ENCODE measurements at places on chromosomes 1 and 21.
A peak's percentile ranks its signal among the peaks of the same experiment; 100 is the strongest.

GRCh38 chr1:117001254-117001927 is at the start of gene CD101:
TSS of gene CD101 (plus strand) at chr1:117001760. CDS start at chr1:117001818, 58 bp downstream.
- DNase-seq, result no peak

DNA sequence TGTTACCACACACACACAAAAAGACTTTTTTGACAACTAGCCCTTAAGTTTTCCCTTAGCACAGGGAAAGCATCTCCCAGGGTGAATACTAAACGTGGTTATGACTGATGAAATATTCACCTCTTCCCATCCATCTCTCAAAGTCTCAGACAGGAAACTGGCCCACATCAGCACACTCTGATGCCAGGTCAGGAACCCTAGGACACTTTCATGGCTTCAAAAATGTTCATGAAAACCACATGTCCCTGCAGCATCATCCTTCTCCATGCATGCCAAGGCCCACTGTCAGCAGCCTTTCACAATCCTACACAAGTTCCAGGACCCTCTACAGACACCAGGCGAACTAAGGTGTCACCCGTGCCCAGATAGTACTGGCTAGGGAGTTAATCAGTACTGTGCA is 68.7 kb downstream of the DNTTIP2 start:
- no peak for DNase-seq

- DNase-seq, result no peak
Measured at GRCh38 chr1:201384406-201384782, 6.9 kb upstream of the TNNT2 start.

- no peak for DNase-seq
Measured at GRCh38 chr1:177185209-177185608, 14.5 kb downstream of the BRINP2 start.

DNA sequence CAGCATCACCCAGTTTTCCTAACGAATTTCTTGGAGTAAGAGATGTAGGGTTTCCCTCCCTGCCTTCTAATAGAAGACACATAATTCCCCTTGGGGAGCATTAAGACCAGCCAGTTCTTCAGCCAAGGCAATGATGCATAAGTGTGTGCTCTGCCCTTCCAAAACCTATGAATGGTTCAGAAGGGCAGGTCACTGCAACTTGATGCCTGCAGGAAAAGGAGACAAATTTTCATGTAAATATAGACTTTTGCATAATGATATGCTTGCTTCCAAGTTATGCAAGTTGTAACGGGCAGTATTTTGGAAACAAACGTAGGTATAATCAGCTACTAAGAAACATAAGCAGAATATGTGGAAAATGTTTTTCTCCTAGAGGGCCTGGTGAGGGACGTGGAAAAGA is 31.6 kb downstream of the PTGS2 start:
- DNase-seq, result no peak

DNA sequence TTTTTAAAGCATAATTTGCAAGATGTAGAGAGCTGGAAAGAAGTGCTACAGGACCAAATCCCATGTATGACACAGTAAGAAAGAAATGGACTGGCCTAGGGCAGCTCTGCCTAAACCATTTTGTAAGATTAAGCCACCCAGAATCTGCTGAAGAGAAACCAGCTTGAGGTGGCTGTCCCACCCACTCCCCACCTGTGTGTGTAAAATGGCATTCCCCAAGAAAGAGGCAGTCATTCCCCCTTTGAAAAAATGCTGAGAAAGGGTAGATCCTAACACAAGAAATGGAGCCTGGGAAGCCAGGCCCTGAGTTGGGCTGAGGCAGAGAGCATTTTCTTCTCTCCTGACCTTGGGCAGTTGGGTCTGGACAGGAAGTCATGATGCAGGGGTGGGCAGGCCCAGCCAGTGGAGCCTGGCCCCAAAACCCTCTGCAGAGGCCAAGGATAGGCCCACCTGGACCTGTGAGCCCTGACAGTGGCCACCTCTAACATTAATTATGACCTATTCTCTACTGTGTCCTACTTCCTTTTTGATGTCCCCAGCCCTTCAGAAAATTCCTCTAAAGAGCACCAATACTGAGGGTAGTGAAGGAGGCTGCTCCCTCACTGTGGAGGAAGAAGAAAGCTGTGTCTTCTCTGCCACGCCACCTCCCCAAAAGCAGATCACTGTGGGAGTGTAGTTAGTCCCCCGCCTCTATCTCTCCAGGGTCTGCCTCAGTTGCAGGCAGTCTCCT is 94.0 kb downstream of the EDEM3 start:
- no peak for DNase-seq

- no peak for DNase-seq
Measured at GRCh38 chr21:33015096-33015495, 10.6 kb upstream of the OLIG2 start.

GRCh38 chr1:71693581-71693980 is 588.8 kb downstream of the NEGR1 start:
- DNase-seq, result no peak

GRCh38 chr21:37101384-37101783 is 28.3 kb downstream of the TTC3 start:
- DNase-seq, result no peak

DNA sequence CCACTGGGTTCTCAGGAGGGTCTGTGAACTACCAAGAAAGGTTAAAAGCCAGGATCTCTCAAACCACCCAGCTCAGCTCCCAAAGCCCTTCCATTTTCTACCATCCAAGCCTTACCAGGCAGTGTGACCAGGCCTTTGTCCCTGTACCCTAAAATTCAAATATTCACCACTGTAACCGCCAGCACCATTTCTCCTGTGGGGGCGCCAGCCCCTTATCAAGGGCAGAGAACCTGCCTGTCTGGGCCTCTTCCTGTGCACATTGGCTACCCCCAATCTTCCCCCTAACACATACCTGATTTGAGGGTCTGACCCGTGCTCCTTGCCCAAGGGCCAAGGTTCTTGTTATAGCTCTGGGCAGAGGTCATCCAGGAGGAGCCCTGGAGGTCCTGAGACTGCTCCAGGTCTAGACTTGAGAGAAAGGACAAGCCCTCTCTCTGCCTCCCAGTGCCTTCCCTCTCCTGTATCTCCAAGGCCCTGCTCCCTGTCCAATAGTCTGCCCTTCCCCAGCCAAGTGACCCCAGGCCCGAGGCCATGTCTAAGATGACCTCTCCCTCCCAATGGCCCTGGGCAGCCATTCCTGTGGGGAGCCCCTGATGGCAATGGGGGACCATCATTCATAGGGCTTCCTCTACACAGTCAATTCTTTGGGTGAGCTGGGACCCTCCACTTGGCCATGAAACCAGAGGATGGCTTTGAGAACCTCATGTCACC is 78.5 kb downstream of the FHAD1 start:
- no peak for DNase-seq

- peak; percentile 87 for DNase-seq
Measured at GRCh38 chr1:26336477-26337205, 17.3 kb downstream of the CRYBG2 start.

GRCh38 chr1:183186841-183187240 is 777 bp downstream of the LAMC2 start:
- DNase-seq, result no peak

DNA sequence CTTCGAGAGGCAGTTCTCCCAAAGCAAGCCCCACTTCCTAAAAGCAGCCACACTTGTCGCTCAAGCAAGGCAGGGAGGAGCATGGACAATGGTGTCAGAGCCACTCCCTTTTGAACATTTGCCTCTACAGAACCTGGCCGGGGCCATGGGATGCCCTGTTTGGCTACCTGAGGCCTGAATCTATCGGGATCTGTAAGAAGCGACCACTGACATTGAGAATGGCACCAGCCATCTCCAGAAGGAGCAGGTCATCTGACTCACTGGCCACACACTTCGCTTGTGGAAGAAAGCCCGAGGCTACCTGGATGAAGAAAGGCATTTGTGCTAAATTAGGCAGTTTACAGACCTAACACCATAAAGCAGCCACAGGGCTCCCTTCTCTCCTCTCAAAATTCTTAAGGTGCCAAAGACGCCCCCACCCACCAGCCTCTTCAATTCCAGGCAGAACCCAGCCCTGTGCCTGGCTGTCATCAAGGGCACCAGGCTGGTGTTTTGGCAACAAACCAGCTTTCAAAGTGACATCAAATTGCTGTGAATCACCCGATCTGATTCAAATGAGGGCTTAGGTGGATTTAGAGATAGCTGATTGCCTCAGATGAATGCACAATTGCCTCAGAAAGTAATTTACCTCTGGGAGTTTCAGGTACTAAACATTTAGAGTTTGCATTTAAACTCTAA is 104.8 kb downstream of the ETS2 start:
- no peak for DNase-seq

DNA sequence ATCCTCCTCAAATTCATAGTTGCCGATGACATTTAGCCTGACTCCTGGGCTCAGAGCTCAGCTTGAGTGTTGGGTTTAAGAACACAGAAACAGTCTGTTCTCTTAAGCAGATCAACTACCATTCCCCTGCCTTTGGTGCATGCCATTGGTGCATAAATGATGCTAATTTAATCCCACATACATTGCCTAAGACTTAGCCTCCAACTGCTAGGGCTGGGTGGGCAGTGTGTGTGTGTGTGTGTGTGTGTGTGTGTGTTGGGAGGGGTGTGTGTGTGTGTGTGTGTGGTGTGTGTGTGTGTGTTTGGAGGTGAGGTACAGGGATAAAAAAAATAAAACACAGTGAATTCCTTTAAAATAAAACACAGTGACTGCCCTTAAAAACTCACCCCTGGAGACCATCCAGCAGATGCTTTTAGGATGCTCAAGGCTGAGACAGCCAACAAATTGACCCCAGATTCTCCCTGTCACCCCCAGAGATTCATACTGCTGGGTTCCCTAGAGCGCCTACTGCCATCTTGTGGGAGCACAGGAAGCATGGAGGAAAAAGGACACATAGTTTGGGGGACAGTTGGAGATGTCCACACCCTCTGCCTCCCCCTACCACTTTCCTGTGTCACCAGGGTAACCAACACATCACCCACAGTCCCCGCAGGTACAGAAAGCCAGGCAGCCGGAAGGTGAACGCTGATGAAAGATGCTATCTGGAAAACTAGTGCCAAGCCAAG is 30.6 kb downstream of the KLHDC7A start:
- DNase-seq, result no peak

GRCh38 chr1:115929881-115930280 is 46.4 kb upstream of the SLC22A15 start:
- no peak for DNase-seq

DNA sequence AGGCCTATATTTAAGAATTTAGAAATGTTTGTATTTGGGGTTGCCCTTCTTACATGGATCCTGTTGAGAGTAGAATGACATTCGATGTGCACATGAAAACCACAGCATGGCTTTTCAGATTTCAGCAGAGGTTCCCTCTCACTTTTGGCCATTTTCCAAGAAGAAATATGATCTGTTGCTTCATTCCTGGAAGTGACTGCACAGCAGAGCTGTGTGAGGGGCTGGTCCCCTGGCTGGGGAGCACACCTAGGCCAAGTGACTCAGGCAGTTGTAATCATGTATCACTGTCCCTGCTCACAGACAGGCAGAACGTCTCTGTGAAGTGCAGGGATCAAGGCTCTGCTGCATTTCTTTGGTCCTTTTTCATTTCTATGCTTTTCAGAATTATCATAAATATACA is 32.3 kb downstream of the AGT start:
- no peak for DNase-seq

GRCh38 chr1:214224611-214225354 is 56.2 kb upstream of the SMYD2 start:
- DNase-seq, result no peak

DNA sequence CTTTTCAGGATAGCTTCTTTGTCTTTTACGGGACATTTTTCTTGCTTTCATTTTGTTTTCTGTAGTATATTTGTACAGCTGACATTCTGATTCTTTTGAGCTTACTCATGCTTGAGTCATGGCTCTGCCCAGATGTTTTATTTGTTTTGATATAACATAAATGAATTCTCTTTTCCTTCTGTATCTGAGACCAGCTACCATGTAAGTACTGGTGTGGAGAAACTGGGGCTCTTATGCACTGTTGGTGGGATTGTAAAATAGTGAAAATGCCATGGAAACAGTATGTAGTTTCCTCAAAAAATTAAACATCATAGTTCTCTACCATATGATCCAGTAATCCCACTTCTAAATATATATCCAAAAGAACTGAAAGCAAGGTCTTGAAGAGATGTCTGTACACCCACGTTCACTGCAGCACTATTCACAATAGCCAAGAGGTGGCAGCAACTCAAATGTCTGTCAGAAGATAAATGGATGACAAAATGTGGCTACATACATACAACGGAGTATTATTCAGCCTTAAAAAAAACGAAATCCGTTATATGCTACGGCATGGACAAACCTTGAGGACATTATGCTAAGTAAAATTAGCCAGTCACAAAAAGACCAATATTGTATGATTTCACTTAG is 61.4 kb downstream of the EIF2B3 start:
- DNase-seq, result no peak

DNA sequence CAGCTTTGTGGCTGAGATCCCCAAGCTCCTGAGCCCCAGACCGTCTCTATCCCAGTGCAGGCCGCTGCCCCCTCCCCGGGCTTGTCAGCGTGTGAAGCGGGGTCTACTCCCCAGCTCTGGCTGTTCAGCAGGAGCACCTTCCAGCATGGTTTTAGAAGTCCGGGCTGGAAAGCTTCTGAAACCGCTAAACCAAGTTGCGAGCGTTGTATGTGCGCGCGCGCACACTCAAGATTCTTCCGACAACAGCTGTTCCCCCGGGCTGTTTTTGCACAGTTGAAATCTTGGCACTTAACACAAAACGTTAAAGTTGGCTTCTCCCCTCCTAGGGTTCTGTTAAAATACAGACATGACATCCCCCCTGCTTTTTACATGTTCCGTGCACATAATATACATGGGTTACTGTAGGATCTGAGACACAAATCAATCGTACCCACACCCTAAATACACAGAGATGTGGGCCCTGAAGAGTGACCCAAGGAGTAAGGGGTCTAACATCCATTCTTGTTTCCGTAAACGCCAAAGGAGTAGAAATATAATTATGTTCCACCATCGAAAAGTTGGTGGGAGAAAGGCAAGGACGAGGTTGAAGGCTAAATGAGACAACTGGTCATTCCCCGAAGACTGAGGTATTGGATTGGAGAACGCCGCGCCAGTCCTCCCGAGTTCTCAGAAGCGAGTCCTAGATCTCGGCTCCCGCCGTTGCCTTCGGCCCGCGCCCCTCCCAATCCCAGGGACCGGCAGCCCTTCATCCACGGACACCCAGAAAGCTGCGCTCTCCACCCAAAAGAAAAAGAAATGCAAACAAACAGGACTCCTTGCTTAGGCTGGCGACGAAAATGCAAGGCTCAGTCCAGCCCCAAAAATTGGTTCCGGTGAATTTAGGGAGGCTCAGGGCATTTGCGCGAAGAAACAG is 1.3 kb downstream of the TBX15 start:
- no peak for DNase-seq

DNA sequence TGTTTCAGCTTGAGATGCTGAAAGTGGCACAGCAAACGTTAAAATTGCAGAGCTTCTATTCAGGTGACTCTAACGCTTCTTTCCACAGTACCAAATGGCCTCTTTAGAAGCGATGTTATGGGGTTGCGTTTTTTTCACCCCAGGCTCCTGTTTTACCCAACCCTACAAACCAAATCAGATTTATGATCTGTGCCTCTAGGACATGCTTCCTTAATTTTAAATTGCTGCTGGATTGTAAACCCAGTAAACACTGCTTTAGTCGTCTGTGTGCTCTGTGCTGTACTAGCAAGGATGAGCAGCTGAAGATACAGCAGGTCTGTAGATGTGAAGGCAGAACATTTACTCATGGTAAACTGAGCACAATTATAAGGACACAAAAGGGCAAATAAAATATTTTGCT is 13.0 kb downstream of the KCNK2 start:
- no peak for DNase-seq

All from effector memory CD4-positive, alpha-beta T cell (primary cell).